ENCODE measurements at places on chromosomes 11 and 22.
A peak's percentile ranks its signal among the peaks of the same experiment; 100 is the strongest.

DNA sequence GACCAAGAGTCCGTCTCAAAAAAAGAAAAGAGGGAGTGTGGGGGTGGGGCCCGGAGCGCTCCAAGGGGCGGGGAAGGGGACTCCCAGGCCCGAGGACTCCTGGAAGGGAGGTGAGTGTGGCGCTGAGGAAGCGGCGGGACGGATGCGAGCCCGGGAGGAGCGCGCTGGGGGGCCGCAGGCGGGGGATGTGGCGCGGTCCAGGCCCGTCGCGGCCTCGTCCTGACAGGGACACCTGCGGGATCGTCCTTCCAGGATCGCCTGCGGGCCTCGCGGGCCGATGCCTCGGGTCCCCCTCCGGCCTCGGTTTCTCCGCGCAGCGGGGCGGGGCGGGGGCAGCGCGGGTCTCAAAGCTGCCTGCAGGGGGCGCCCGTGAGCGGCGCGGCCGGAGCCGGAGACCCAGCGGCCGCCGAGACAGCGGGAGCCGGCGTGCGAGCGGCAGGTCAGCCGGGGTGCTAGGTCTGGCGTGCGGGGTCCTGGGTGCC, 3.8 kb upstream of the ADORA2A start:
- DNase-seq = peak; percentile 52

- peak; percentile 11 for DNase-seq
Observed at GRCh38 chr11:96472085-96472484, 82.3 kb downstream of the JRKL start.

- no peak for DNase-seq
Observed at GRCh38 chr11:69915151-69915500, 95.9 kb upstream of the FGF3 start.

DNA sequence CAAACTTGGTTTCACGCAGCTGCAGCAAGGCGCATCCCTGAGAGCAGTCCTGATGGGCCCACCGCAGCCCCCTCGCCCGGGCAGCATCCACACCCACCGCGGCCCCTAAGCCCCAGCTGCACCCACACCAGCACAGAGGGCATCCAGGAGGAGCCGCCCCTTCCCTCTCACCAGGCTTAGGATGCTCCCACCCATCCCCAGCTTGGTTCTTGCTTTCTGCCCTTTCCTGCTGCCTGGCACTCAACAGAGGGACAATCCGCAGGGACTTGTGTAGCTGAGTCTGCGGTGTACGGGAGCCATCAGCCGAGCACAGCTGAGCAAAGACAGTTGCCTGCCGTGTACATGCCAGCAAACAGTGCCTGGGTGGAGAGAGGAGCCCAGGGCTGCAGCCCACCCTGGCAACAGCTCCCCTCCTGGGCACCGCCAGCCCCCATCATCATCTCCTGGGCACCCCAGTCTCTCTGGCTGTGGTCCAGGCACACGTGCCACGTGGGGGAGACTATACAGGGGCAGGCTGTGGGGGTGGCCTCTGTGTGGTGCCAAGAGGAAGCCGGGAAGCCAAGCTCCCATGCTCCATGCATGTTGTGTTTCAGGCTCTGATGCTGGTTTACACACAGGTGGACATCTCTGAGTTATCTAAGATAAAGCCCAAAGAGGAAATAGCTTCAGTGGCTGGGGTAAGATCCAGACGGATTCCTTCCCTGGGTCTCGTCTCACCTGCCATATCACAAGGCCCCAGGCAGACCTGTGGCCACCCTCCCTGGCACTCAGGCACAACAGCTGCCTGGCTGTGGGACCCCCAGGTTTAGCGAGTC, 36.0 kb upstream of the GNB1L start:
- DNase-seq = no peak

DNA sequence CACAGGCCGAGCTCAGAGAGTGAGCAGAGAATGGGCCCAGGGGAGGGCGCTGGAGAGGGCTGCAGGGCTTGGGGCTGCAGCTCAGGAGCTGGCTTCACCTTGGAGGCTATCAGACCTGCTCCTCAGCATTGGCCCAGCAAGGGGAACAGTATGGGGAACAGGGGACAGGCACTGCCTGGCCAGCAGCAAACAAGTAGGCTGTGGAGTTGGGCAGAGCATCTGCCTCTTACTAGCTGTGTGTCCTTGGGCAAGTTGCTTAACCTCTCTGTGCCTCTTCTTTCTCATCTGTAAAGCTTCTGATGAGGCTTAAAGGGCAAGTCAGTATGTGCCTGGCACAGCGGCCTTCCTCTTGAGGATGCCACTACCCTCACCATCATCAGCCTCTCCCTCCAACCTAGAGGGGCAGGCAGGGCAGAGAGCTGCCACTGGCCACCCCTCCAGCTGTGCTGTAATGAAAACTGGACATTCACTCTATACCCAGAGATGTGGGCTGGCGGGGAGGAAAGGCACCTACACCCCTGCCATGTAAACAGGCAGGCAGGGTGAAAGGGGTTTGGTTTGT, 7.5 kb upstream of the CDKN1C start:
- no peak for DNase-seq

Data from erythroblast (primary cell).